ENCODE measurements at places on chromosomes 12 and 14.

DNA sequence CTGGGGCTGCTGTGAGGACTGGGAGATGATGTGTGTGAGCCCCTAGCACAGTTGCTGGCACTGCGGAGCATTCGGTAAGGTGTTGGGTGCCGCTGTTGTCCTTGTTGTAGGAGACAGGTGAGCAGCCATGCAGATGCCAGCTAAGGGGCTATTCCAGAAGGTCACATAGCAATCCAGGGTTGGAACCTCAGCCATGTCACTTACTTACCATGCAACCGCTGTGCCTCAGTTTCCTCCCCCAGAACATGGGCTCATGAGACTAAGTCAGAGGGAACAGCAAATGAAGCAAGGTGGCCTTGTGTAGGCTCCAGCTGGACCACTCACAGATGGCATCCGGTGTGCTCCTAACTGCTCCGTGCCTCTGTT, 13.2 kb downstream of the DTX1 start:
- no peak for DNase-seq

GRCh38 chr14:33794791-33795305, 156.0 kb downstream of the EGLN3 start:
- DNase-seq, result no peak

DNA sequence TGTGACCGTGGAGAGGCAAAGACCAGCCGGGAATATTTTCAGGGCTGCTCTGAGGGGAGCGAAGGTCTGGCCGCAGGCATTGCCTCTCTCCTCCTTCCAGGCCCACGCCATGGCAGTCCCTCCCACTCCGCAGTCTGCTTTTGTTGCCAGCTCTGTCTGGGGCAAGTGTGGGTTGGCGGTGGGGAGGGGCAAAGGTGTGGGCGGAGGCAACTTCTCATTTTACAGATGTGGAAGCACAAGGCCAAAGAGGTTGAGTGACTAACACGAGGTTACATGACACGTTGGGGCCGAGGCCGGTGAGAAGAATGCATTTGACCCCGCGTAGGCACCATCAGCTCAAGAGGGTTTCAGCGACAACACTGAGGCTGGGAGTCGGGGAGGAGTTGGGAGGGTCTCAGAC, 6.1 kb upstream of the FAIM2 start:
- DNase-seq, result peak; percentile 55

GRCh38 chr14:85016496-85016895, 513.4 kb upstream of the FLRT2 start:
- DNase-seq, result no peak

GRCh38 chr14:42174357-42174756, 567.7 kb downstream of the LRFN5 start:
- no peak for DNase-seq

GRCh38 chr14:56273951-56274350, 155.7 kb downstream of the PELI2 start:
- no peak for DNase-seq
